ENCODE measurements at places on chromosomes 16 and 17.

- no peak for DNase-seq
Measured at GRCh38 chr17:31078290-31078689, 16.5 kb upstream of the NF1 start.

- no peak for DNase-seq
Measured at GRCh38 chr16:5008311-5008731, 25.4 kb downstream of the NAGPA start.

DNA sequence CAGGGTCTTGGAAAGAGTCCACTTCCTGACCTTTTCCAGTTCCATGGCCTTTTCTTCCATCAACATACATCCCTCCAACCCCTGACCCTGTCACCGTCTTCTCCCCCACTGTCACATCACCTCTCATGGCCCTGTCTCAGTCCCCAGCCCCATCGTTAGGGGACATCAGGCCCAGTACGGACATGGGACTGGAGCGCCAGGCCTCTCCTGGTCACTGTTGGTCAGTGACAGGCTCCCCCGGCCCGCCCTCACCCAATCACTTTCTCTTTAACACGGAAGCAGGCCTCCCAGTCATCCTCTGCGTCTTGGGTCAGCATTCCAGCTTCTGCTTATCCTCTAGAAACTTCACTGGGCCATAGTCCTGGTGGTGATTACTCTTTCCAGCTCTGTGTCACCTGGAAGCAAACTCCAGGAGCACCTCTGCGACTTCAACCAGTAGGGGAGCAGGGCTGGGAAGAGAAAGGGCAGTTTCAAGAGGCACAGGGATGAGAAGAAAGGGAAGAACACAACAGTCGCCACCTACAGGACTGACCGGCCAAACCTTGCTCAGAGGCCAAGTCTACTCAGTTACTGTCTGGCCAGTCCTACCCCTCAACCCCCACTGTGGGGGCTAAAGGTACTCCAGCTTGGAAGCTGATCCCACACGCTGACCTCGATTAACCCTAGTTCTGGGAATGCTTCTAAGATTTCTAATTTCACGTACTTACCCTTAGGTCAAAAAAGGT is 15.9 kb upstream of the ICAM2 start:
- no peak for DNase-seq

GRCh38 chr16:11781773-11782172 is 15.3 kb downstream of the ZC3H7A start:
- DNase-seq = no peak

DNA sequence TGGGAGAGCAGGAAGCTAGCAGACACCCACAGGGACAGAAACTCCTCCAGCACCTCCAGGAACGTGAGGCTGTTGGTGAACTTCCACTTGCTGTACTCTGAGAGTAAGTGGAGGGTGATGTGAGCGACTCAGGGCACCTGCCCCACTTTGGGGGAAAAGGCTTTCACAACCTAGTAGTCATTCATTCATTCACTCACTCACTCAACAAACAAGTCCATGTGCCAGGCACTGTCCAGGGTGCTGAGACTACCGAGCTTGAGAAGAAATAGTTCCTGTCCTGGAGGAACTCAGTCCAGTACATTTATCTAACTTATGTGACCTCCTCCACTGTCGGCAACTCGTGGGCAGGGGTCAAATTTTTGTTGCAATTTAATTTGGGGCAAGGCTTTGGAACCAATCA is 26.6 kb downstream of the LGALS9 start:
- DNase-seq = no peak

DNA sequence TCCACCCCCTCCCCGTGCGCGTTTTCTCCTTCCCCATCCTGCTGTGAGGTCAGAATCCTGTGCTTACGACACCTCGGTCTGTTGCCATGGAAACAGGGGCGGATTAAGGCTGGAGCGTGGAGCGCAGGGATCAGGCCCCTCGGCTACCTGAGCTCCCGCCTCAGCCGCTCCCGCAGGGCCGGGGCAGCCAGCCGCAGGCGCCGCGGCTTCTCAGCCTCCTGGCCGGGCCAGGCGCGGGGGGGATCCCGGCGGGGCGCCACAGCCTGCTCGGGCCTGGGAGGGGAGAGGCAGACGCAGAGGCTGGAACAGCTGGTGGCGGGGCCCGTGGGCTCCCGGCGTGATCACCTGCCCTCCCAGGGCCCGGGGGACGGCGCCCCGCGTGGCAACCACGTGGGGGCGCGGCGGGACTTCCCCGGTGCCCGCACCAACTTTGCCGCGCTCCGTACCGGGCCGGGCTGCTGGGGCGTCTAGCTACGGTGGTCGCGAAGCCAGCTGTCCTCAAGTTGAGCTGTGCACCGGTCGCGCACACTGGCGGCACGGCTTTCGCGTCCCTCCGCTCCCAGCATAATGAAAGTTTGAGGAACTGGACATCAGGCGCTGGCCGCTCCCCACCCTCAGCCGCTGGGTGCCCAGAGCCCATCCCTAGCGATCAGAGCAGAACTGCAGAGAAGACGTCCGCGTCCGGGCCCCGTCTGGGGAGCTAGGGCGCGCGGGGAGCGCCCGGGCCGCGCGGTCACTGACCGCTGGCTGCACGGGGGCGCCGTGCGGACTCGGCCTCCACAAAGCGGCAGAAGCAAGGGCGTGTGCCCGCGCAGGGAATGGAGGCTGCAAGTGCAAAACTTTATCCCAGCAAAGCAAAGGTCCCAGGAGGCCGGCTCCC is 1.2 kb downstream of the RTN4RL1 start:
- DNase-seq = peak; percentile 17

GRCh38 chr17:36937001-36937958 is at the start of gene LHX1:
TSS of gene LHX1 (plus strand) at chr17:36937475. CDS start at chr17:36938198, 723 bp downstream.
- no peak for DNase-seq

GRCh38 chr17:66790501-66791061 is 44.3 kb upstream of the CACNG5 start:
- DNase-seq = no peak

GRCh38 chr16:21242756-21243155 is 9.3 kb downstream of the ANKS4B start:
- DNase-seq = no peak

GRCh38 chr17:46841561-46842379 is 9.6 kb upstream of the WNT9B start:
- no peak for DNase-seq

GRCh38 chr16:3358871-3359270 is 3.2 kb downstream of the OR2C1 start:
- no peak for DNase-seq

DNA sequence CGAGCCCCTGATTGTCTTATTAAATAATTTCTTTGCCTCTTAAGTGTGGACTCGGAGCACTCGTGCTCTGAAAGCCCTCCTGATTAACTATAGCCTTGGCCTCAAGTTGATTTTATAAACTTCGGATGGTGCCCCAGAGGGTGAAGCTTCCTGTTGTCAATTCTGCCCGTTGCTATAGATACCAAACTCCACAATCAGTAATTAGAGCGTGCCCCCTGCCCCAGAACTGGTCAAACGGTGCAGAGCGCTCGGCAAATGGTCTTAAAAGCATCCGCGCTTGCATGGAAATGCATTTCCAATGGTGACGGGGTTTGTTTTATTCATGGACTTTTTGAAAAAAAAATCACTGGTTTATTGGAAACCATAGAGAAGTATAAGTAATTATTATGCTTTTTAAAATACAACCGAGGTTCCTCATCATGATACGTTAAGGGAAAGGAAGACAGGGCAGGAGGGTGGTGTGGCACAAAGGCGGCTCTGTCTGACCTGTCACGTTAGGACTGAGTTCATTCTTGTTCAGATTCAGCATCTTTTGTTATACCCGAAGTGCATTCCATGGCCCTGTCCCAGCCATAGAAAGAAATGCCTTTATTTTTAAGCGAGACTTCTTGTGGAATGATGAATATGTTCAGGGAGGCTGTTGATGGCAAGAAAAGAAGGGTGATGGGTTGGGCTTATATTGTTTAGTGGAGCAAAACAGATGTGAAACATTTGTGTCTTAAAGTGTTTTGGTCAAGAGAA is 476.4 kb downstream of the MAF start:
- no peak for DNase-seq

DNA sequence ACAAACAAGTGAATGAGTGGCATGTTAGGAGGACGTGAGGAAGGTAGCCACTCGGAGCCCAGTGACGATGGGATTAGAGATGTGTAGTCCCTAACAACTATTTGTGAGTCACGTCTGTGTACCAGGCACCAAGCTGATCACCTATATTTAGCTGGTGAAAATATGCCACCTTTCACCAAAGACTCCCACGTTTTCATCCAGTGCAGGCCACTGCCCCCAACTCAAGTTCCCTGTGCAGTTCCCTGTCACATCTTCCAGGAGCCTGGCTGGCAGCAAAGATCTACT is 67.2 kb downstream of the TOM1L2 start:
- no peak for DNase-seq

DNA sequence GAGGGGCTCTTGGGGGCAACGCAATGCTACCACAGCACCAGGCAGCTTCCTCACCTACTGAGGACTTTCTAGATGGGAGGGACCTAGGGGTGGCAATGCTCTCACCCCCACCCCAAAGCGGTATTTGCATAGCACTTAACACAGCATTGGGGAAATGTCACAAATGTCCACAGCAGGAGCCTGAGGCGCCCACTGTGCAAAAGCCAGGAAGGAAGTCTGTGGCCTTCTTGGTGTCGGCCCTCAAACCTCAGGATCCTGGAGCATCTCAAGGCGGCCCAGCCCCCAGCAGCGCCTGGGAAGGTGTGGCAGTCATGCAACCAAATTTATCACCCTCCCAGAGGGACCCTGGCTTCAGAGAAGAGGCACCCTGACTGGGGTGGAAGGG is 45.3 kb downstream of the WNT3 start:
- DNase-seq = no peak

DNA sequence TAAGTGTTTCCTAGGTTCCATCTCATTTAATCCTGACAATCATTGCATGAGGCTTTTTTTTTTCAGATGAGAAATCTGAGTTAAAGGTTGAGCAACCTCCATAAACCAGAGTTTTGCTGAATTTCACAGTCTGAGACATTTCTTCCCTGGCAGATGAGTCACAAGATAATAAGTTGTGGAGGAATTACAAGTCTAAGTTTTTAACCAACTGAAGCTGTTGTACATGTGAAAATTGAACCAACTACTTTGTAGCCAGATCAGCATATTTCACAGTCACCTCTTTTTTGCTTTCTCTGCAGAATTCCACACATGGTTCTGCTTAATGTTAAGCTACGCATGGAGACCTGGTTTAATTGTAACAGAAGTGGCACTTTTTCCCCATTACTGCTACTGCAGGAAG is 765.6 kb downstream of the CDH11 start:
- DNase-seq = no peak

DNA sequence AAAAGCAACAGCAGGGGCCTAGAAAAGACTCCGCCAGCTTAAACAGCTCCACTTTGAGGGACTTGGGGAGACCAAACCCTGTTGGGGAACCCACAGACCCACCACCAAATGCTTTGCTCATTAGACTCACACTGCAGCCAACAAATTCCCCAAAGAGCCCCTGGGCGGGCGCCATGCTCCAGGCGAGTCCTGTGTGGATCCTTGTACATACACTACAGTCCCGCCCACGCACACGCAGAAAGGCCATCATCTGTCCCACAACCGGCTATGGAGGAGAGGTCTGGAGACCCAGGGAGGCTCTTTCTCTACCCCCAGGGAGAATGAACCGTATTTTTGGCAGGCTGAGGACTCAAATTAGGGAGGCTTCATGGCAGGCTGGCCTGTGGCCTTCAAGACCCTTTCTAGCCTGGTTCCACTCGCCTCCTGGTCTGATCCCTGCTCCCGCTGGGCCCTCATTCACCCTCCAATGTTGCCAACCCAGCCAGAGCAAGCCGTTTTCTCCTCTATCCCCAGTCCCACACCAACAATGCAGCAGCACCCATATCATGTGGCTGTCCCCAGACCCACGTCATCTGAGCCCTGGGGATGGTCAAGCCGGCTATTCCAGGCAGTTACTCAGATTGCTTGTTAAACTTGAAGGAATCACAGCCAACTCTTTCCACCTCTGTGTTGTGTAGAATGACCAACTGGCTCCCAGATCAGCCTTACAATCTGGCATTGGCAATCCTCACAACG is 27.2 kb downstream of the ZNF423 start:
- DNase-seq = no peak

DNA sequence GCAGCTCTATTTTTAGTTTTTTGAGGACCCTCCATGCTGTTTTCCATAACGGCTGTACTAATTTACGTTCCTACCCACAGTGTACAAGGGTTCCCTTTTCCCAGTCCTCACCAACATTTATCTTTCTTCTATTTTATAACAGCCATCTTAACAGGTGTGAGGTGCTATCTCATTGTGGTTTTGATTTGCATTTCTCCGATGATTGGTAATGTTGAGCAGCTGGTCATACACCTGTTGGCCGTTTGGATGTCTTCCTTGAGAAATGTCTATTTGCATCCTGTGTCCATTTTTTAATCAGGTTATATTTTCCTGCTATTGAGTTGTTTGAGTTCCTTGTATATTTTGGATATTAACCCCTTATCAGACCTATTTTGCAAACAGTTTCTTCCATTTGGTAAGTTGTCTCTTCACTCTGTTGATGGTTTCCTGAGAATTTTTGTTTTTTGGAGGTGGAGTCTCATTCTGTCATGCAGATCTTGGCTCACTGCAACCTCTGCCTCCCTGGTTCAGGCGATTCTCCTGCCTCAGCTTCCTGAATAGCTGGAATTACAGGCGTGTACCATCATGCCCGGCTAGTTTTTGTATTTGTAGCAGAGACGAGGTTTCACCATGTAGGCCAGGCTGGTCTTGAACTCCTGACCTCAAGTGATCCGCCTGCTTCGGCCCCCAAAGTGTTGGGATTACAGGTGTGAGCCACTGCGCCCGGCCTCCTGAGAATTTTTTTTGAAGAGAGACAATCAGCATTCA is 279.6 kb downstream of the SNX29 start:
- no peak for DNase-seq

GRCh38 chr16:82735186-82735585 is 108.4 kb downstream of the CDH13 start:
- no peak for DNase-seq

- DNase-seq = no peak
Measured at GRCh38 chr16:9903-10665, 43.3 kb downstream of the POLR3K start.

- DNase-seq = no peak
Measured at GRCh38 chr16:81647527-81647926, 131.6 kb upstream of the PLCG2 start.

Data from NCI-H1092 (cell line).